Fibroblast of the aortic adventitia (primary cell): ENCODE measurements at places on chromosomes 13 and 19.

GRCh38 chr19:18362934-18363542 lies 22.6 kb downstream of the PGPEP1 start:
- no peak for DNase-seq

GRCh38 chr13:33543089-33543459 lies 257.5 kb upstream of the STARD13 start:
- DNase-seq: no peak

- DNase-seq: peak; percentile 30
These were observed 46.8 kb downstream of the PTPRS start for GRCh38 chr19:5293612-5294378.

GRCh38 chr19:34213283-34213682 lies 41.0 kb downstream of the LSM14A start:
- no peak for DNase-seq
